H9 (cell line): ENCODE measurements at places on chromosomes 13 and 19. TPM values are rescaled to one million over a fixed set of nuclear protein-coding genes. Genes with fewer than 3 reads are reported as not detected.

Gene MEF2B
- 1.3 TPM in 2 replicates for total RNA-seq

Gene ZNF681
- 10.4 and 12.5 TPM in 2 replicates for total RNA-seq

- no peak overlapping the region for H3K4me3 ChIP-seq
- no peak for DNase-seq
- no peaks in the 10 kb centered on the region for H3K4me1 ChIP-seq
Observed at GRCh38 chr13:87234981-87235380, 436.2 kb upstream of the SLITRK5 start.

DNA sequence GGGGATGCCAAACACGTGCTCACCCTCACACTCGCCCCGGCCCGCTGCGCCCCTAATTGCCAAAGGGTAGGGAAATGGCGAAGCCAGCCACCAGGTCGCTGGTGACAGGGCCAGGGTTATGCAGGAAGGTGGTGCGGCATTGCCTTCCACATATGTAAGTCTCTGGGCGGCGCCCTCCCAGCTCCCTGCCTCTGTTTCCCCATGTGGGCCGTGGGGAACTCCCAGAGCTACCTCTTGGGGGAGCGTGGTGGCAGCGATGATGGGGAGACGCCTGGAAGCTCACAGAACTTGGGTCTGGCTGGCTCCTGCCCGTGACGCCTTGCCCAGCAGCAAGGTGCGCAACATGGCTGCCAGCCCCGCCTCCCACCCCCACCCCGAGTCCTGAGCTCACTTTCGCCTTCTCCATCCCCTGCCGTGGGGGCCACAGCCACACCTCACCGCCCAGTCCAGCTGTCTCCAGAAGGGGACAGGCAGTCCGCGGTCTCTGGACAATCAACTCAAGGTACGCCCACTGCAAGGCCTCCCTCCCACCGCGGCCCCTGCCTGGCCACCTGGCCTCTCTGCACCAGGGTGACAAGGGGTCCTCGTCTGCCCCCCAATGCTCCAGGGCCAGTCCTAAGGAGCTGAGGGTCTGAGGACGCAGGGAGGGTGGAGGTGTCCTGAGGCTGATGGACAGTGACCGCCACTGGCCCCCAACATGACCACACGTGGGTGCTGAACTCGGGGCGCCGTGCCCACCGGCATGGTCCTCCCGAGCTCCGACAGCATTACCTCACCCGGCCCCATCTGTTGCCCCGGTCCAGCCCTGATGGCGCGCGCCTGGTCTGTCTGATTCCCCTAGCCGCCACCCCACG lies 6.6 kb downstream of the C19orf25 start:
- DNase-seq = no peak
- H3K4me3 ChIP-seq = no peak overlapping the region
- no peaks in the 10 kb centered on the region for H3K4me1 ChIP-seq

DNA sequence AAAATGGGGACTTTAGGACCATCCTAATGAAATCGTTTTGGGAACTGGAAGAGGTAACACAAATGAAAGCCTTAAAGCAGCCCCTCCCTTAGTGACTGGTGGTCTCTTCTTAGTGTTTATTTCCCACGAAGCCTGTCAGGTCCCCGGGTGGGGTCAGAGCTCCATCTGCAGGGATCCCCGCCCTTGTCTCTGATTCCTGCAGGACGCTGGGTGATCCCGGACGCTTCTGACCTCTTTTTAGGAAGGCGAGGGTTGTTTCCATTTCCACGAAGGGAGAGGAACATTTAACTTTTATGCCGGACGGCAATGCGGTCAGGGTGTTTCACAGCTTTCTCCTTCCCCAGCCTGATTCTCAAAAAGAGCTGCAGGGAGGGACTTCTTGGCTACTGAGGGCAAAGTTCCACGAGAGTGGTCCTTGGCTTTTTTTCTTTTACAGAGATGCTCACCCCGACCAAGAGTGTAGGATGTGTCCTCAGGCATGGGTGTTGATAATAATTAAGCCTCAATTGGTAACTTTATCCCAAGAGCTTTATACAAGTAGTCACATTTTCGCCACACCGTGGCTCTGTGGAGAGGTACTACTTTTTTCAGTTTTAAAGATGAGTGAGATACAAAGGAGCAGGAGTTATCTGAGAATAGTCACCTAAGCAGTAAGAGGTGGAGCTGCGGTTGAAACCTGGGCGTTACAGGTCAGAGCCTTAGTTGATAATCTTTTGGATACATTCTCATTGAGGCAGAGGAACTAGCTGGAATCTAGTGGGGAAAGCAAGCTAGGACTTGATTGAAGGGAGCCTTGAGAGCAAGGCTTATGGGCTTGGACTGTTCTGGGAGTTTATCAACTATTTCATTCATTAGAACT lies 813 bp downstream of the ZNF284 start:
- H3K36me3 ChIP-seq = peaks cover 26% of the 10 kb centered on the region
- H3K27me3 ChIP-seq = no peaks in the 10 kb centered on the region; the same call in 1 of the 2 replicates
- DNase-seq = no peak
- no peaks in the 10 kb centered on the region for H3K4me1 ChIP-seq

Gene CALR3
- 0.44 and 0.53 TPM in 2 replicates for total RNA-seq

- H3K4me1 ChIP-seq = peaks cover 4% of the 10 kb centered on the region; the same call in 1 of the 2 replicates
- H3K36me3 ChIP-seq = no peaks in the 10 kb centered on the region
- no peaks in the 10 kb centered on the region; the same call in 1 of the 2 replicates for H3K27me3 ChIP-seq
- no peak for DNase-seq
- no peak overlapping the region for H3K4me3 ChIP-seq
Observed at GRCh38 chr13:23460921-23461320, 27.4 kb upstream of the SACS start.

- no peak overlapping the region for H3K4me3 ChIP-seq
- no peaks in the 10 kb centered on the region for H3K27me3 ChIP-seq
- no peaks in the 10 kb centered on the region for H3K4me1 ChIP-seq
- H3K36me3 ChIP-seq = peaks cover 87% of the 10 kb centered on the region
Observed at GRCh38 chr13:52022356-52022755, 2.1 kb upstream of the UTP14C start.

Gene DLL3
- total RNA-seq = 2.4 and 2.5 TPM in 2 replicates

Gene B3GNT8
- total RNA-seq = 0.86 and 0.96 TPM in 2 replicates

Gene MARCHF2
- 23.1 and 27.5 TPM in 2 replicates for total RNA-seq

DNA sequence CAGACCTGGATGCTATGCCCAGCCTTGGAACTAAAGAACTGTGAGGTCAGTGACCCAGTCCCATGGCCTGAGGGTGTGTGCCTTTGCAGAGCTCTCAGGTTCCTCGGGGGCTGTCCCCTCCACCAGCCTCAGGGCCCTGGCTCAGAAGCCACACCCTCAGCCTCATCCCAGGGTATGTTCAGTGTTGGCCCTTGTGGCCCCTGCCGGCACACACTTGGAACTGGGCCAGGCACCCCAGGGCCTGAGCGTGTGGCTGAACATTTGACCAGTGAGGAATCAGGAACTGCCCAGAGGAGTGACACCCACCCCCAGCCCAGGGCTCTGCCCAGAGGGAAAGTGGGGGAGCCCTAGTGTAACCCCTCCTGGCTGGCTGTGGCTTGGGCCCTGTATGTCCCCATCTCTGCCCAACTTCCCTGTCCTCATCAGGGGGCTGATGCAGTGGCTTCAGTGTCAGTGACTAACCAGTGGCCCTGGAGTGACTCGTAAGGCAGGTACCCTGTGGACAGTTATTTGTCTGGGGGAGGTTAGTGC lies 10.0 kb downstream of the NKPD1 start:
- peaks cover 6% of the 10 kb centered on the region for H3K36me3 ChIP-seq
- DNase-seq = no peak
- no peaks in the 10 kb centered on the region for H3K4me1 ChIP-seq
- H3K27ac ChIP-seq = no peak overlapping the region
- peaks cover 7% of the 10 kb centered on the region; the same call in 1 of the 2 replicates for H3K27me3 ChIP-seq

DNA sequence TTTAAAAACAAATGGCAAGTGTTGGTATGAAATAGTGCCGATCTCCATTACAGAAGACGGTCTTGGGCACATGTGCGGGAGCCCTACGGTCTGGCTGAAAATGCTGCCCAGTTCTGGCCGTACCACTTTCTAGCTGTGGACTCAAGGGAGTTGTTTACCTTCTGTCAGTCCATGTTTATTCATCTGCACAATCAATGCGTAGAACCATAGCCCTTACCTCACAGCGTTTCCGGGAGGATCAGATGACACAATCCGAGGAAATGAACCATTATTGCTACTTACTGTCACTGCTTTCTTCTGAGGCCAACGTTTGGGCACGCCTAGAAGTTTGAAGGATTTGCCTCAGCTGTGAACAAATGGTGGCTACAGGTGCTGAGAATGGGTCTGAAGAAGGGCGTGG lies 31.2 kb downstream of the GADD45B start:
- no peaks in the 10 kb centered on the region; the same call in 1 of the 2 replicates for H3K4me1 ChIP-seq
- H3K4me3 ChIP-seq = no peak overlapping the region
- H3K36me3 ChIP-seq = no peaks in the 10 kb centered on the region
- DNase-seq = no peak
- no peak overlapping the region for H3K27ac ChIP-seq

DNA sequence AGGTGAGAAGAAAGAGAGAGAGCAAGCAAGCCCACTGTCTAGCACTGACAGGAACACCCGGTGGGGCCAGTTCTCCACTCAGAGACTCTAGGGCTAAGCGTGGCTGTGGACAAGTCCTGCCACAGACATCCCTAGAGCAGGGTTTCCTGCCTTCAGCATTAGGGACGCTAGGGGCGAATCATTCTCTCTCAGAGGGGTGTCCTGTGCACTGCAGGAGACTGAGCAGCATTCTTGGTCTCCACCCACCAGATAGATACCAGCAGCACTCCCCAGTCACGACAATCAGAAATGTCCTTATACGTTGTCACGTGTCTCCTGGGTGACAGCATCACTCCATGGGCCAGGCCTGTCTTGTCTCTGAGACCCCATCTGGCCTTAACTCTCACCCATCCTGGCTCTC lies 1.5 kb downstream of the OR10H1 start:
- no peak for DNase-seq
- no peak overlapping the region for H3K27ac ChIP-seq
- H3K4me3 ChIP-seq = no peak overlapping the region
- H3K36me3 ChIP-seq = peaks cover 13% of the 10 kb centered on the region
- no peaks in the 10 kb centered on the region for H3K27me3 ChIP-seq

GRCh38 chr19:280541-281009 lies 10.6 kb downstream of the PLPP2 start:
- DNase-seq = no peak
- peaks cover 15% of the 10 kb centered on the region for H3K36me3 ChIP-seq

DNA sequence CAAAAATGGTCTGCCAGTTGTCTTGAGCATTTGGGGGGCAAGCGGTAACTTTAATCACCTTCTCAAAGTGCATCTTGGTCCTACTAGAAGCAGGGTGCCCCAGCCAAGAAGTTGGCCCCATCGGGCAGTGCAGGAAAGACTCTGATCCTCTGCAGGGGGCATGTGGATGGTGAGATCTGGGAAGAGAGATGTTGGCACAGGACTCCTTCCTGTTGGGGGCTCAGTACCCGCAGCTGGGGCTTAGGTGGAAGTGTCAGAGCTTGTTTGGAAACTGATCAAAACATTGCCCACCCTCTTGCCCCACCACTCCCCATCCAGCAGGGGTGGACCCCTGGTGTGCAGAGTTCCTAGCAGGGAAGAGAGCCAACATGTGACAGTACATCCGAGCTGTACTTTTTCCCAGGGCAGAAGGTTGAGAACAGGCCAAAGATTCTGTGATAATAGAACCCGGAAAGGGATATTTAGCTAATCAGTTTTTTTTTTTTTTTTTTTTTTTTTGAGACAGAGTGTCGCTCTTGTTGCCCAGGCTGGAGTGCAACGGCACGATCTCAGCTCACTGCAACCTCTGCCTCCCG lies 8.8 kb downstream of the RRAS start:
- no peak for DNase-seq
- H3K27me3 ChIP-seq = no peaks in the 10 kb centered on the region
- H3K36me3 ChIP-seq = peaks cover 23% of the 10 kb centered on the region
- no peaks in the 10 kb centered on the region for H3K4me1 ChIP-seq
- H3K4me3 ChIP-seq = no peak overlapping the region; the same call in 2 of the 3 replicates

DNA sequence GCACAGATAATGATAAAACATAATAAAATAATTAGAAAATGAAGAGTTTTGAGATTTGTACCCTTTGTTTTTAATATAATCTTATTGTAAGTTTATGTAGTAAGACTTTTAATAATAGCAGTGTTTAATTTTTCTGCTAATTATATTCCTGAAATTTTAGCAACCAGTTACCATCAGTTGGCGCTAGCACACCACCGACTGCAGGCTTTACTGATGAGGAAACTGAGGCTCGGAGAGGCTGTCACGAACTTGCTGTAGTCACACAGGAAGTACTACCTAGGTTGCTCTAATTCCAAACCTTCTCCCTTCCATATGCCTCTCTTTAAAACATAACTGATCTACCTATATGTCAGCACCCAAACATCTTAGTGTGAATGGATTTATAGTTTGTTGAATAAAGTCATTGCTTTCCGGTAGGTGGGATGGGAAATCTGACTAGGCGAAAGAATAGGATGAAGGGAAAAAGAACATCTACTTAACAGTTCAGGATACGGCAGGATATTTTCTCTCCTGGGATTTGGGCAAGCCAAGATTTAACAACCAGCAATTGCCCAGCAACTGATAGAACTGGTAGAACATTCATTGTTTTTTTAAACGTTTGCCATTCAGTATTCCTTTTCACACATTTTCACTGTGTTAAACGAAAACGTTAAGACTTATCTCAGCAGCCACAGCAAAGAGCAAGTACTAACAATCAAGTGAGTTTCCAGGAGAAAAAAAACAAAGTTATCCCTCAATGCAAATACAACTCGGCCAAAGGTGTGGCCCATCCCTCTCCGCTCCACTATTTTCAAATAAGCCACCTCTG lies 822 bp upstream of the RFXAP start:
- no peaks in the 10 kb centered on the region; the same call in 1 of the 2 replicates for H3K4me1 ChIP-seq
- no peak for DNase-seq
- peak overlapping the region; percentile 81 for H3K4me3 ChIP-seq
- no peaks in the 10 kb centered on the region; the same call in 2 of the 3 replicates for H3K36me3 ChIP-seq

- no peaks in the 10 kb centered on the region for H3K27me3 ChIP-seq
- no peak for DNase-seq
- H3K4me1 ChIP-seq = no peaks in the 10 kb centered on the region
- no peak overlapping the region for H3K4me3 ChIP-seq
- no peak overlapping the region for H3K27ac ChIP-seq
- H3K36me3 ChIP-seq = no peaks in the 10 kb centered on the region
Observed at GRCh38 chr13:103451656-103452055, 385.4 kb upstream of the SLC10A2 start.

GRCh38 chr19:19064811-19065745 lies 1.3 kb downstream of the SLC25A42 start:
- no peak overlapping the region for H3K27ac ChIP-seq
- no peak for DNase-seq
- peaks cover 3% of the 10 kb centered on the region; the same call in 1 of the 2 replicates for H3K4me1 ChIP-seq
- H3K27me3 ChIP-seq = peaks cover 11% of the 10 kb centered on the region; the same call in 1 of the 2 replicates

DNA sequence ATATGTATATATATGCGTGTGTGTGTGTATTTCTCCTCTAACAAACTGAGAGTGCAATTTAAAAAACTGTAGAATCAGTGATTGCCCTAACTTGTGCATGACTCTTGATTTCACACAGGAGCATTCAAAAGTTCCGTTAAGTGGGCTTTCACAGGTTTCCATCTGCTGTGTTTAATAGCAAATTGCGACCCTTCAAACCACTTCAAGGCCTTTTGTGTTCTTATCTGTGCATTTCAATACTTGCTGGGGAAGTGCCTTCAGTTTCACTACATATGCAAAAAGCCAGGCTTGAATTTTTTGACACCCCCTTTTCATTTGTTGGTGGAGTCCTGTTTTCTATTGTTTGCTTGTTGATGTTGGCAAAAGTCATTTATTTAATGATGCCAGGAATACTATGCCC lies 158.0 kb downstream of the TM9SF2 start:
- no peaks in the 10 kb centered on the region for H3K27me3 ChIP-seq
- no peak for DNase-seq
- peak overlapping the region; percentile 67; the same call in 2 of the 3 replicates for H3K4me3 ChIP-seq
- H3K4me1 ChIP-seq = peaks cover 21% of the 10 kb centered on the region
- H3K27ac ChIP-seq = peak overlapping the region; percentile 1
- no peaks in the 10 kb centered on the region for H3K36me3 ChIP-seq

- H3K4me1 ChIP-seq = no peaks in the 10 kb centered on the region; the same call in 1 of the 2 replicates
- H3K27ac ChIP-seq = no peak overlapping the region
- H3K27me3 ChIP-seq = no peaks in the 10 kb centered on the region
- peaks cover 5% of the 10 kb centered on the region; the same call in 1 of the 2 replicates for H3K36me3 ChIP-seq
- no peak for DNase-seq
- peak overlapping the region; percentile 28; the same call in 1 of the 3 replicates for H3K4me3 ChIP-seq
Observed at GRCh38 chr13:114115191-114115671, 17.2 kb downstream of the RASA3 start.
